ENCODE measurements at places on chromosomes 5 and 9. TPM values are rescaled to one million over a fixed set of nuclear protein-coding genes. Genes with fewer than 3 reads are reported as not detected.

Gene POLR3G
- total RNA-seq, result 0.88 TPM

Gene PCDHAC2
- total RNA-seq, result 0.36 TPM

DNA sequence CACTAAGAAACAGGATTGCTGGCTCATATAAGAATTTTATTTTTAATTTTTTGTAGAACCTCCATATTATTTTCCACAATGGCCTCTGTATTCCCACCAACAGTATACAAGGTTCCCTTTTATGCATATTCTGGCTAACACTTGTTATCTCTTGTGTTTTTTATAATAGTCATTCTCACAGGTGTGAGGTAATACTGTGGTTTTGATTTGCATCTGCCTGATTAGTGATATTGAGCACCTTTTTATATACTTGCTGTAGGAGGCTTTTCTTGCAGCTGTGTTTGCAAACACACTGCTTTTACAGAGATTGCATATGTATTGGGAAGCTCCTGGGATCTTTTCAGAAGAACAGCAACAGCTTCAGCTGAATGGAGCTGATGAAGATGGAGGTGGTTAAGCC is 164.8 kb downstream of the DEPDC1B start:
- no peak for DNase-seq

GRCh38 chr9:111148052-111149017 is 110.1 kb upstream of the LPAR1 start:
- DNase-seq, result no peak

DNA sequence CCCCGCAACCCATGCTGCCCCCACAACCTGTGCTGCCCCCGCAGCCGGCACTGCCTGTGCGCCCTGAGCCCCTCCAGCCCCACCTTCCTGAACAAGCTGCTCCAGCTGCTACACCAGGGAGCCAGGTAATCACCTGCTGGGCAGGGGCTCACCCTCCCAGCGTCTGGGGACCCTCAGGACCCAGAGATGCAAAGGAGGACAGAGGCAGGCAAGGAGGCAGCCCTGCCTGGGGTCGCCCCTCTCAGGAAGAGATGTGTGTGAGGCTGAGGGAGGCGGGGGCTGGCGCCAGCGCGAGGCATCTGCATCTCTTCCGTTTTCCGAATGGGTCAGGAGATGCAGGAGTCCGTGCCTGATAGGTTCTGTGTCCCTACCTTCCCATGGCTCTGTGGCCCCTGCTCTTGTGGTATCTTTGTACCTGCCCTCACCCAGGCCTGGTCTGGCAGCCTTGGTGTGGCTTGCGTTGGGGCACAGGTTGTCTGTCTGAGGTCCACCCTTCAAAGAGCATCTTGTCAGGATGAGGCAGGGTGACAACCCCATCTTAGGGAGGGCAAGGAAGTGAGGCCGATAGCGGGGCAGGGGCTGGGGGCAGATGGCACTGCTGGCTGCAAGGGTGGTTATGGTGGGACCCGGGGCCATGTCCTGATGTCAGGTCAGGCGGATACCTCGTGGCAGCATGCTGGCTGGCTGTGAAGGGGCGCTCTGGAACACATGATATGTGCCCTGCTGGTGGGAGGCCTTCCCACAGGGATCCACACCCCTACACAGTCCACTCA is 75.7 kb downstream of the WNK2 start:
- DNase-seq, result no peak

DNA sequence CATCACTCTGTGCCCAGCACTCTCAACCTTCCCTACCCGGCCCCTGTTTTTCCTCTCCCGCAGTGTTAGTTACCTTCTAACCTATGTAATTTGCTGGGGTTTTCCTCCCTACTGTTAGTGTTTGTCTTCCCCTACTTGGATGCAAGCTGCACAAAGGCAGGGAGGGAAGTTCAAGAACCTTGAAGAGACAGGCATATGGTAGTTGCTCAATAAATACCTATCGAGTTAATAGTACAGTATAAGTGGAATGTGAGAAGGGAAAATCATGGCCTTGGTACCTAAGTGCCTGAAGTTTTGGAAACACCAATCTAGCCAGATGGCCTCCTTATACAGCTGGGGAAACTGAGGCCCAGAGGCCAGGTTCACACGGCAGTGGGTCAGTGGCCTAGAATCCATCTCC is 24.2 kb downstream of the PDGFRB start:
- no peak for DNase-seq

GRCh38 chr5:2005101-2006041 is 122.6 kb upstream of the IRX4 start:
- DNase-seq, result no peak

GRCh38 chr9:81552581-81552991 is 136.8 kb downstream of the TLE1 start:
- DNase-seq, result no peak

- DNase-seq, result no peak
Observed at GRCh38 chr5:138755084-138755748, 2.0 kb downstream of the CTNNA1 start.

DNA sequence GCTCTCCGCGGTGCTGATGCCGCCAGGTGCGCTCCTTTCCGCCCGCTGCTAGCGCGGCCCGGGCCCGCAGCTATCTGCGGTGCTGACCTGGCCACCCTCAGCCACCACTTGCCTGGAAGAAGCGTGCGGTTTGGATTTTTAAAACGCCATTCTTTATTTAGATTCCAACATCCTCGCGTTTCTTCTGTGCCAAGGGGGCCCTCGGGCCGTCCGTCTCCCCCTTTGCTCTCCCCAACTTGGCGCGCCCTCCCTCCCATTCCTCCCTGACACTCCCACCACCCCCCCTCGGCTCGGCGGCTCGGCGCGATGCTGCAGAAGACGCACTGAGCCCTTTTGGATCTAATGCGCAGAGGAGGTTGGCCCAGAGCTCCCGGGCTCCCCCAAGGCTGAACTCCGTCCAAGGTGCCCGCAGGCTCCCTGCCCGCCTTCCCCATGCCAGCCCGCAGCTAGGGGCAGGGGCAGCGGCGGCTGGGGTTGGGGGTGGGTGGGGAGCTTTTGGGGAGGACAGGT is at the start of gene BARHL1:
BARHL1 (plus strand) TSS at position 331 of the 510 bp plus-strand sequence. CDS start 192 bp downstream, outside the sequence.
- DNase-seq, result no peak

All from left ventricle myocardium inferior (tissue), 1 donor.